ENCODE measurements at places on chromosomes 1 and 21.

- no peak for DNase-seq
Observed at GRCh38 chr1:41812453-41812852, 106.3 kb downstream of the HIVEP3 start.

GRCh38 chr1:184056921-184057555 lies 5.5 kb downstream of the TSEN15 start:
- no peak for DNase-seq

- DNase-seq, result no peak
Observed at GRCh38 chr1:59674595-59674994, 140.2 kb upstream of the HOOK1 start.

DNA sequence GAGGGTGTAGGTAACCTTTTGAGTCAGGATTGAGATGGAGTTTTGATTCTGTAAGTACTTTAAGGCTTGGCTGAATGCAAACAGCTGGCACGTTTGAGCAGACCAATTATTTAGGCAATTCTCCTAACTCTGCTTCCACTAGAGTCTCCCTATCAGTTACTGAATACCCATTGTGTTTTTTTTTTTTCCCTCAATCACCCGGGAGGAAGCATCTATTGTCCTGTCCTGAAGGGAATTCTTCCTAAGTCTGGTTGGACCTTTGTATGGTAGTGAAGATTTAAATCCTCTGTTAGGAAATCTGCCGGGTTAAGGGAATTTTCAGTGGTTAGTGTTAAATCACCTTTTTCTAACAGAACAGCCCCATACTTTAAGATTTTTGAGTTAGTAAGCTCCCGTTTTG lies 571.2 kb upstream of the USP24 start:
- no peak for DNase-seq

DNA sequence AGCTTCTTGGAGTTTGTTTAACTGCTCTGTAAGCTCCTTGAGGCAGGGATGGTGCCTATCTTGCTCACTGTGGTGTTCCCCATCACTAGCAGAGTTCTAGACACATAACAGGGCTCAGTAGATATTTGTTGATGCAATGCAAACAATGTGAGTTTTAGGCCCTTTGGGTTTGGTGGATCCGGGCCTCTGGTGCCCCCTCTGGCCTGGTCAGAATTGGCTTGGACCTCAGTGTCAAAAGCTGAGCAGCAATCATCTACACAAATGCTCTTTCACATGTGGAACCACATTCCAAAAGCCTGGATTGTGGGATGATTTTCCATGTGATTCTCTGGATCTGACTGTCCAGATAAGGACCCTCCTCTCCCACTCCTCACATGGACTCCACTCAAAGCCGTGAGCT lies 53.4 kb upstream of the BCAR3 start:
- DNase-seq, result no peak

GRCh38 chr1:242886137-242886536 lies 361.6 kb upstream of the PLD5 start:
- no peak for DNase-seq

GRCh38 chr1:107785496-107786202 lies 179.3 kb downstream of the VAV3 start:
- no peak for DNase-seq

GRCh38 chr1:54994355-54994990 lies 4.3 kb upstream of the BSND start:
- DNase-seq, result no peak

DNA sequence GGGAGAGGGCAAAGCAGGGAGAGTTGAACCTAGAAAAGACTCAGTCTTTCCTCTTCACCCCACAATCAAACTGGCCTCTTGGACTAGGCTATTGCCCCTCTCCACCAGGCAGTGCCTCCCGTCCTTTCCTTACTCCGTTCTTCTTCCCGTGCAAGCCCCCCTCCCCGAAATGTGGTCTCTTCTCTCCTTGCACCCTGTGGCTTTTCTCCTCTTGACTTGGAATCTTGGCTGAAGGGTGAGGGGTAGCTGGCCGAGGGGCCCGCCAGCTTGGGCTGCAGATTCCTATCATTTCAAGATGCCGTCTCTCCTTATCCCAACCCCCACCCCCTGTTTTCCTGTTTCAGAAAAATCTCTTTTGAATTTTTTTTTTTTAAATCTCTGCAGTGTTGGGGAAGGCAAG lies 1.6 kb downstream of the WNT2B start:
- no peak for DNase-seq

- no peak for DNase-seq
Observed at GRCh38 chr1:157196245-157196543, 58.0 kb upstream of the ETV3 start.

DNA sequence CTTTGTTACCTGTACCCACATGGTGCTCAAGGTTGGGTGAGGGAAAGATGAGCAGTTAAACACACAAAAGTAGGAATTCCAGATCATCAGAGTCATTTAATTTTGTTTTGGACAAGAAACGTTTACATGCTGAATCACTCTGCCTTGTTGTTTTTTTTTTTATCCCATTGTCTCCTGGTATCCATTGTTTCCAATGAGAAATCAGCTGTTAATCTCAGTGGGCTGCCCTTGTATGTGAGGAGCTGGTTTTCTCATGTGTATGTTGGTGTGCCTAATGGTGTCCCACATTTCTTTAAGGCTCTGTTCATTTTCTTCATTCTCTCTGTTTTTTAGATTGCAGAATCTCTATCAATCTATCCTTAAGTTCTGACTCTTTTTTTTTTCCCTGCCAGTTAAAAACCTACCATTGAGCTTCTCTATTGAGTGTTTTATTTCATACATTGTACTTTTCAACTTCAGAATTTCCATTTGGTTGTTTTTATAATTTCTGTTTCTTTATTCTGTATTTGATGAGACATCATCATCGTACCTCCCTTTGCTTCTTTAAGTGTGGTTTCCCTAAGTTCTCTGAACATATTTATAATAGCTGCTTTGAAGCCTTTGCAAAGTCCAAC lies 8.8 kb upstream of the OBSCN start:
- no peak for DNase-seq

DNA sequence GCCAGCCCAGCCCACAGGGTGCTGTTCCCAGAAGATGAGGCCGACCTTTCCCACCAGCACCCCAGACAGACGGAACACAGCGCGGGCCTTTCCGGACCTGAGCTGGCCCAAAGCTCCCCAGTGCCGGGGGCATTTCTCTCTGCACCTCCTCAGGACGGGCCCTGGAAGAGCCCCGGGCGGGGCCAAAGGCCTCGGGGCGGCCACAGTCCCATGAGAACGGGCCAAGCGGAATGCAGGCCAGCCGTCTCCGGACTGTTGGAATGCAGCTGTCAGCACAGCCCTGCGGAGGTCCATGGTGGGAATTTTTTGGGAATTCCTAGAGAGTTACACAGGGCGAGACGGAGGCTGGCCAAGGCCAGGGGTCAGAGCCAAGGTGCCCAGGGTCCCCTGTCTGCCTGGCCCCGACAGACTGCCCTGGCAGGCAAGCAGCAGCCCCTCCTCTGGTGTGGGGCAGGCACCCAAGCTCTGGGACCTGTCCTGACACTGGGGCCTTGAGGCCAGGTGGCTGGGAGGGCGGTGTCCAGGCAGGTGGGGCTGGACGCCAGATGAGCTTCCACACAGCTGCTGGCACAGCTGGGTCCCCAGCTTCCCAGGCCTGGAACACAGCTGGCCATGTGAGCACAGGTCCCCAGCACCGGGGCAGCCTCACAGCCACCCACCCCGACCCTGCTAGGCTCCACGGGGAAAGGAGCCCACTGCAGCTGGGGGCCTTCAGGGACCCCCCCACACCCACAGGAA lies 63.0 kb downstream of the MEGF6 start:
- no peak for DNase-seq

DNA sequence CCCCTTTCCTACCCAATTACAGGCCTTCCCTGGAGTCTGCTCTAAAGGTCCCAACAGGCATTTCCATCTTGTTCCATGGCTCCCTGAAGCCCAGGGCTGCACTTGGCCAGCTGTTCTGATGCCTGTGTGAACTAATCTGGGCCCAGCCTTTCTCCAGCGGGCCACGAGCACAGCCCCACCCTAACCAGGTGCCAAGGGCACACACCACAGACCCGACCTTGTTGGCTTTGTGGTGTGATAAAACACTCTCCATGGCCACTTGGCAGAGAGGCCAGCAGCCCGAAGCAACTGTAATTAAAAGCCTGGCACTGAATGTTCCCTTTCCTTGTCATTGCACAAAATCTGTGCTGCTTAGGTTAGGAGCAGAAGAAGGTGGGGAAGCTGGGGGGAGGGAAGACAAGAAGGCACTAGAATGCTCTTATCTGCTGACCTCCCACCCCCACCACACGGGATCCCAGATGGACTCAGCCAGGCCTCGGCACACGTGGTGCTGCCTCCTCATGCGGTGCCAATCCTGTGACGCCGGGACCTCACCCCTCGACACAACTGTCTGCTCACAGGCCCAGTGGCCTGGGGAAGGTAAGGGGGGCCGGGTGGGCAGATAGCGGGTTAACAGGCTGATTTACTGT lies 9.9 kb downstream of the HCRTR1 start:
- DNase-seq, result no peak

GRCh38 chr1:169041366-169041765 lies 65.1 kb upstream of the ATP1B1 start:
- no peak for DNase-seq

DNA sequence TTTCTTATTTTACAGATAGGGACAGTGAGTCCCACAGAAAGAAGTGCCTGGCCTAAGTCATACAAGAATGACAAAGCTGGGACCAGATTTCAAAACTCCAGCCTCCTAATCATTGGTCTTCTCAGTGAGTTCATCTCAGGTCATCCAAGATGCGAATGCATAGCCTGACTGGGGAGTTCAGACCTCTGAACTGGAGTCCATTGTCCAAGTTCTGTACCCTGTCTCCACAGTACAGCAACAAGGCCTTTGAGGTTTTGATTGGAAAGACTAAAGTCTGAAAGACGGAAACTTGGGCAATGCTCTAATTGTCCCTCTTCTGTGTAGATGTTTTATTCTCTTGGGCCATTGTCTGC lies 62.0 kb downstream of the TNN start:
- no peak for DNase-seq

GRCh38 chr1:196698993-196699392 lies 47.1 kb downstream of the CFH start:
- no peak for DNase-seq

DNA sequence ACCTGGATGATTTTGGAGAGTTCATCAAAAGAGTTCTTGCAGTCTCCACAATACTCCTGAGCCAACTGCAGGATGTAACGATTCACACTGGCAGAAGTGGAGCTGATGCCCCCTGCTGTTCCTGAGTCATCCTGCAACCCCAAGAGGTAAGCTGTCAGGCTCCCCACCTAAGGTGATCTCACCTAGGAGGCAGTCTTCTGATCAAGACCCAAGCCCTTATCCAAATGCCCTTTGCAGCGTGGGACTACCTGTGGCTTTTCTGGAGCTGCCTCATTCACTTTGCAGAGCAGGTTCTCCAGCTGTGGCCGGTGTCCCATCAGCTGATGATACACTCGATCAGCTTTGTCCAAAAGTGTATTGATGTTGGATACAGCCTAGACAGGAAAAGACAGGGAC lies 96.4 kb downstream of the UBR4 start:
- DNase-seq, result peak; percentile 10

DNA sequence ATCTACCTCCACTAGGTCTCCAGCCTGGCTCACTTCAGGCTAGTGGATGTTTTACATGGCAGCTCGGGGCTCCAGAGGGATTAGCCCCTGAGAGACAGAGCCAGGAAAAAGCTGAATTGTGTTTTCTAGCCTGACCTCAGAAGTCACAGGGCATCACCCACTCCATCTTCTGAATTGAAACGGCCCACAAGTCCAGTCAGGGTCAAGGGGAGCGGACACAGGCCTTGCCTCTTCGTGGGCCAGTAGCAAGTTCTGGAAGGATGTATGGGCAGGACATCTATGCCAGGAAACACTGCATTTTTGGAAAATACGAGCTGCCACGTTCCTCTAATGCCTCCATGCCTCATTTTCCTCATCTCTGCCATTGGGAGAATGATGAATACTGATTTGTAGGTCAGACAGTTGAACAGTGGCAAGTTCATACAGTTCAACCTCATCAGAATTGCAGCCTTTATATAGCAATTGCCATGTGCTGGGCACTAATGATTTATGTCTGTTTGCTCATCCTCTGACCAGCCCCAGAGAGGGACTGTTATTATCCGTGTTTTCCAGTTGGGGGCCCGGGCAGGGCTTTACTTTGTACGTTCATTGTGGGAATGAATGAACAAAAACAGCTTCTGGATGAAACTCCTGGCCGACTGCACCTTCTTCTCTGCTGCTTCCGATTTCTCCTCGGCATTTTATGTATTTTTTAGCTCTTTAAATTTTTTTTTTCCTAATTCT lies 23.2 kb upstream of the PCBP3 start:
- DNase-seq, result no peak

GRCh38 chr1:92854101-92854785 lies 22.4 kb downstream of the RPL5 start:
- no peak for DNase-seq

DNA sequence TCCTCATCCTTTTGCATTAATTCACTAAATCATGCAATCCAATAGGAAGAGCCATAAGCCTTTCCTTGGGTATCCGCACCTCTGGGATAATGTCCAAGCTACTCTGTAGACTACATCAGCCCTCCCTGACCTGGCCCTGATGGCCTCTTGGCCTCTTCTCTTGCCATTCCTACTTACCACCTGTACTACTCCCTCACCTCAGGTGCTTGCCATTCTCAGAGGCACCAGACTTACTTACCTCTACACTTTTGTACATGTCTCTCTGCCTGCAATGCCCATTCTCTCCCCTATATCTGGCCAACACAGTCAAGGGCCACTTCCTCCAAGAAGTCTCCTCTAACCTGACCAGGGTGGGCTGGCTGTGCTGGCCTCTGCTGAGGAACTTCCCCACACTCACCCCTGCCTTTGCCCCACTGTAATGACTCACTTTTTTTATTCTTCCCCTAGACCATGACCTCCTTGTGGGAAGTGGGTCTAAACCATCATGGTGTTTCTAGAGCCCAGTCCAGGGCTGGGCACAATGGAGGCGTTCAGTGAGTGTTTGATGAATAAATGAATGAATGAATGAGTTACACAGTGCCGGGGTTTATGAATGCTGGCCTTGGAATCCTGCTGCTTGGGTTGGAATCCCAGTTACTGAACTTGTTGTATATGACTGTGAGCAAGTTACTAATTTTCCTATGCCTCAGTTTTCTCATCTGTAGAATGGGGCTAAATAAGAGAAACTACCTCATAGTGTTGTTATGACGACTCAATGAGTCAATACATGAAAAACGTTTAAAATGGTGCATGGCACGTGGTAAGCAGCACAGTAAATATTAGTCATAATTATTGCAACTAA lies 179.8 kb downstream of the FOXD2 start:
- no peak for DNase-seq

GRCh38 chr1:36922593-36923426 lies 111.5 kb downstream of the GRIK3 start:
- DNase-seq, result no peak

DNA sequence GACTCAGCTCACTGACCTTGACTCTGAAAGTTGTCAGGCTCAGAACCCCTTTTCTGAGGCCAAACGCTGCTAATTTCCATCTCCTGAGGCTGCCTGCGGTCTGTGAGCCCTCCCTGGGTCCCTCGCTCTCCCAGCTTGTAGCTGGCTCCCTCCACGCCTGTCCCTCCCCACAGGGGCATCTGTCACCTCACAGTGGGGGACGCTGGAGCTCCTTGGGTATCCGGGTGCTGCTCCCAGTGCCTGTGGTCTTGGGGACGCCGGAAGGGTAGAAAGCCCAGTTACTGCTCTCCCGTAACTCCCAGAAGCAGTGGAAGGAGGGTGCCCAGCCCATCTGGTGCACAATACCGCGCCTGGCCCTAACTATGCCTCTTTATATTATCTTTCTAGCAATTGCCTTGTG lies 13.0 kb upstream of the MMEL1 start:
- no peak for DNase-seq

- DNase-seq, result no peak
Observed at GRCh38 chr1:50183378-50184133, 74.8 kb downstream of the ELAVL4 start.

GRCh38 chr1:156086256-156086662 lies 4.0 kb upstream of the MEX3A start:
- DNase-seq, result no peak

- DNase-seq, result no peak
Observed at GRCh38 chr1:10643607-10644306, 152.7 kb downstream of the CASZ1 start.
